ENCODE measurements at places on chromosomes 5 and 9.

DNA sequence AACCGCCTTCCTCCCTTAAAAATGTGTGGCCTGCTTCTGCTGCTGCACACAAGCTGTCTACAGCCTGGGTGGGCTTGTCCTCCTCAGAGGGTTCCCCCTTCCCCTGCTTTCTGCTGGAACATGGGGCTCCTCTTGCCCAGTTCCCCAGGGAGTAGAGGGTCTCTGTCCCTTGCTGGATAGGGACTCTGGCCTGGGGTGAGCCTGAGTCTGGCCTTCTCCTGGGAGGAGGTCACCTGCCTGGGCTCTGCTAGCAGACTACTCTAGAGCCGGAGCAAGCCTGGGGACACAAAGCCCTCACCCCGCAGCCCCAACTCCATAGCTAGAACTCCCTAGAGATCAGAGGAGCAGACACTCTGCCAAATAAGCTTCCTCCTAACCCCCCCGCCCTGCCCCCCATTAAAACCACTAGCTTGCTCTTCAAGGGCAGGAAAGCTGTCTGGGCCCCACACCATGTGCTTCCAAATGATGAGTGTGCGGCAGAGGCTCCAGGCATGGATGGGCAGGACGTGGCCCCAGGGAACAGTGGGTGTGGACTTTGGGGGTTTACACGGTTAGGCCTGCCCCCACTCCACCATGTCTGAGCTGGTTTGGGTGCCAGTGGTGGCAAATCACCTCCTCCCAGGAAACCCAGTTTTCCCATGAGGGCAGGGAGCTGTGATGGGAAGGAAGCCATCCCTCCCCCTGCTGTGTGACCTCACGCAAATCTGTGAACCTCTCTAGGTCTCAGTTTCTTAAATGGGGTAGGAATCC is 10.0 kb downstream of the TCF7 start:
- no peak for DNase-seq

DNA sequence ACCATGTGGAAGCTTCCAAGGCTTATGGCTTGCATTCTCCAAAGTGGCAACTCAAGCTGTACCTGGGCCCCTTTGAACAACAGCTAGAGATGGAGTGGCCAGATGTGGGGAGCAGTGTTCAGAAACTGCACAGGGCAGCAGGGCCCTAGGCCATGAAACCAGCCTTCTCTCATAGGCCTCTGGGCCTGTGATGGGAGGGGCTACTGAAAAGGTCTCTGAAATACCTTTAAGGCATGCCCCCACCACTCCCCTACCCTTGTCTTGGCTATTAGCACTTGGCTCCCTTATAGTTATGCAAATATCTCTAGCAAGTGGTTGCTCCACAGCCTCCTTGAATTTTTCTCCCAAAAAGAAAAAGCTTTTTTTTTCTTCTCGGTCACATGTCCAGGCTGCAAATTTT is 1014.6 kb downstream of the DTWD2 start:
- DNase-seq: no peak

- DNase-seq: no peak
Observed at GRCh38 chr5:77920359-77921058, 144.4 kb upstream of the TBCA start.

DNA sequence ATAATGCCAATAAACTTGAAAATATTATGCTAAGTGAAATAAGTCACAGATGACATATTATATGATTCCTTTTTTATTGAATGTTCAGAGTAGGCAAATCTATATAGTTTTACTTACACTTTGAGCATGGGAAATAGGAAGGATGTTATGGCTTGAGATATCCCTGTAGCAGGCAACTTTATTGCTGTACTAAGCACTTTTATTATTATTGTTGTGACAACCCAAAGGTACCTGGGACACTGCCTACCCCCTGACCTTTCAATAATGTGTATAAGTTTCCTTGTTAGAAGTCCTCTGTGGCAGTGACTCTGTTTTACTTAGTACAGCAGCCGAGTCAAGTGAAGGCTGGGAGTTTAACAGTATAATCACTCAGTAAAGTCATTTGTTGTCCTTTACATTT is 39.9 kb downstream of the SHOC1 start:
- no peak for DNase-seq

DNA sequence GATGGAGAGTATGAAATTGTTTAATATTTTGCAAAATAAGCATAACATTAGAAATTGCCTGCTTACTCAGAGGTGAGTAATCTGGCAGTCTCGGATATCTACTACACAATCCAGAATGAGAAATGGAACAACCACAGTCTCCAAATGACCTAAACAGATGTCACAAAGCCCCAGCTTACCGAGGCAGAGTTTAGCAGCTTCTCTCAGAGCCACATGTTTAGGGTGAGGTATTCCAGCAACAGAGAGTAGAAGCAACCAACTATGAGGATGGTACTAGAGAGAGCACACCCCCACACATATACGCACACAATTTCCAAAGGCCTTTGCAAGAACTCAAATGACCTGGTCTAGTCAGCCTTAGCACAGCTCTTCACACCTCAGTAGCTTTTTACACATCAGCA is 122.7 kb upstream of the LPAR1 start:
- DNase-seq: no peak

- DNase-seq: no peak
Observed at GRCh38 chr5:149455889-149456409, 76.9 kb upstream of the IL17B start.

- no peak for DNase-seq
Observed at GRCh38 chr9:70563431-70564204, 149.2 kb upstream of the KLF9 start.

DNA sequence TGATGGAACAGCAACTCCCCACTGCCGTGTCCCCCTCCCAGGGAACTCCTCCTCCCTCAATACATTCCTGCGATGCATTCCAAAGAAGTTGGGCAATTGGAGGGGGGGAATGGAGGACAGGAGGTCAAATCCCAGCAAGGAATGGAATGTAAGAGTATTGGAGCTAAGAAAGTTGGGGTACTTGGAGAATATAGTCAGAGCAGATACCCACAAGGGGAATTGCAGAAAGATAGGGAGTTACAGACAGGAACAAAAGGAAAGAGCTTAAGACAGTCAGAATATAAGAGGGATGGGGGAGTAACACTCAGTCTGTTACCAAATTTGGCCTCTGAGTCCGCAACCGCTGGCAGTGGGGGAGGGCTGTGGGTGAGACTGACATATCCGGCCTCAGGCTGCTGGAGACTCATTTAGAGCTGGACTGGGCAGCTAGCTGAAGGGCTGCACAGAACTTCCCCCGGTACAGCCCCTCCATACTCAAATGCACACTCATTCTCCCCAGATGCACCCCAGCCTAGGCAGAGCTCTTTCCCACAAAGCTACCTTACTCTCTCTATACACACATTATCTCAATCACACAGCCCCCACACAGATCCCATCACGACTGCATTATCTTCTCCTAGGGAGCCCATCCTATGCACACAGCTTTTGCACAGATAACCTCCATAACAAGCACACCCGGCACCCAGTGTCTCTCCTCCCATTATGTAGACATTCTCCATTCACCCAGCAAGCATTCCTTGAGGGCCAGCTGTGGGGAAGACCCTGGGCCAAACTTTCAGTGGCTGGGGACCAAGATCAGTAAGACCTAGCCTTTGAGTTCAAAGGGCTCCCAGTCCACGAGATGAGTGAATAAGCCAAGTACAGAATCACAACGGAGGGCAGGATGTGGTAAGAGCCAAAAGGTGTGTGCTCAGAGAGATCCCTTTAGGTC is 3.7 kb downstream of the TLN1 start:
- no peak for DNase-seq

DNA sequence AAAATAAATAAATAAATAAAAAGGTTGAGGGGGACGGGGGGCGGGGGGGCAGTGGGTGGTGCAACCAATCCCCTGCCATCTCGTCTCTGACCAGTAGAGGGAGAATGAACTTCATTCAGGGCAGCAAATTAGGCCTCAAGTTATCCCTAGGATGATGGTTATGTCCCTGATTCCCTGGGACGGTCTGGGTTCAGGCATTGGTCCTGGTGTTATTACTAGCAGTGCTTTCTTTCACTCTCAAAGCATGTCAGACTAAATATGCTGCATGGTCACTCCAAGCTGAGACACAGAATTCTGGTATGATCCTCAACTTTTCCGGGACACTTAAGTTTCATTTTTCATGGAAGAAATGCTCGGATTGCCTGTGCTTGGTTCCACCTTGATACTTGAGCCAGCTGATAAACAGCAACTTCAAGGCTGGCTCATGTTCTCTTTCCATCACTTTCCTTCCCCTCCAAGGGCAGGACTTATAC is 59.4 kb downstream of the DAP start:
- no peak for DNase-seq

DNA sequence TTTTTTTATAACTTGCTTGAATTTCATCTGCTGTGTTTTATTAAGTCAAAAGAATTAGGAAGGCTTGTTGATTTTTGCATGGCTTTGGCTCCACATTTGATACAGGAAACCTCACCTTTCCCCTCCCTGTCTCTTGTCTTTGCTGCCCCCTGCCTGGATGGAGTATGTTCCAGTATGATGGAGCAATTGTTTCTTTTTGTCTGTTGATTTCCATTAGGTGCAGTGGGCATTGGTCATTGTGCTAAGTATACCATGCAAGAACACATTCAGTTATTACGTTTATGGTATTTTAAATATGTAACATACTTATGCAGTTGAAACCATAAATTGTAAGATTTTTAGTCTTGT is 19.6 kb downstream of the TJP2 start:
- DNase-seq: no peak

DNA sequence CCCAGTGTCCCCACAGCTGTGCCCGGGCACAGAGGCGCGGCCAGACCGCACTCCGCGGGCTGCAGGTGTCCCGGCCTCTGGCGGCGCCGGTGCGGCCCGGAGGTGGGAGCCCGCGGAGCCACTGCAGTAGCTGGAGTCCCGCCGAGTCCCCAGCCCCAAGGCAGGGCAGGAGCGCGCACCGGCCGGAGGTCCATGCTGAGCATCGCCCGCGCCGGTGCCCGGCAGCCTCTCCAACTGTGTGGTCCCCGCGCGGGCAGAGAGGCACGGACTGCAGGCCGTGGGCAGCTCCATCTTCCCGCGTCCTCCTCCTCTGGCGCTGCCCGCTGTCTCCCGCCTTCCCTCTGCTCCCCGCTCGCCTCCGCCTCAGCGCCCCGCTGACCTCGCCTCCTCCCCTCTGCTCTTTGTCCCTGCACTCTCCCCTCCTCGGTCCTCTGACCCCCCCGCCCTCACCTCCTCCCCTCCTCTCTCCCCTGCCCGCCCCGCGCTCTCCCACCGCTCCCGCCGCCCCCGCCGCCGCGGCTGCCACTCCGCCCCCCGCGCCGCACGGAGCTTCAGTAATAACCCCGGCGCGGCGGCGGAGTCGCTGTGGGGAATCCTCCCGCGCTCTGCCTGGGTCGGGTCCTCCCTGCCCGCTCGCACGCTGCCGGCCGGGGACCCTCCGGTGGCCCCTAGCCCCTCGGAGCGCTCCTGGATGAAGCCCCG is at the start of gene ADAMTS16:
TSS of gene ADAMTS16 (plus strand) at position 554 of the 702 bp plus-strand sequence. CDS start at position 692, 138 bp downstream.
- no peak for DNase-seq

- DNase-seq: no peak
Observed at GRCh38 chr5:71013575-71013974, 11.6 kb downstream of the NAIP start.

DNA sequence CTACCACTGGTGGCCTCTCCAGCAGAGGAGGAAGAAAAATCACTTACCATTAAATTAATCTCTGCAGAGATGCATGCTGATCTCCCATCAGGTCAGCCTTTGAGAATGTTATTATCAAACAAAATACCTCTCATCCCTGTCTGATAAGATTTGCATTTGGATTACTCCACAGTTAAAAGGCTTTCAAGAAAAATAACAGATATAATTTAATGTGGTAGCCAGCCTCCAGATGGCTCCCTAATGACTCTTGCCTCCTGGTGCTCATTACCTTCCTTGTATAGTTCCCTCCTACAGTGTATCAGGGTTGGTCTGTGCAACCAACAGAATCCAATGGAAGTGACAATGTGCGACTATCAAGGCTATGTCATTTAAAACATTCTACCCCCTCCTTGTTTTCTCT is 63.6 kb upstream of the TNPO1 start:
- no peak for DNase-seq

Measured in cortex of kidney (tissue), 1 donor.